ENCODE measurements at places on chromosomes 12 and 14. TPM values are rescaled to one million over a fixed set of nuclear protein-coding genes. Genes with fewer than 3 reads are reported as not detected.

Gene BBS10
- 14.4 TPM for polyA plus RNA-seq

Gene LIN7A
- 1.6 TPM for polyA plus RNA-seq

Gene NR1H4
- polyA plus RNA-seq: not detected

Gene NKX2-1
- not detected for polyA plus RNA-seq

Gene PZP
- polyA plus RNA-seq: not detected

Gene LAG3
- polyA plus RNA-seq: not detected

Gene CCND2
- 2.9 TPM for polyA plus RNA-seq

Gene VAMP1
- polyA plus RNA-seq: 7.8 TPM

Gene SELPLG
- polyA plus RNA-seq: 6.2 TPM

Gene FAM186B
- polyA plus RNA-seq: 0.38 TPM

Gene P2RX2
- polyA plus RNA-seq: not detected

Gene CLEC9A
- not detected for polyA plus RNA-seq

Gene PPFIA2
- polyA plus RNA-seq: not detected

Gene NRL
- 0.56 TPM for polyA plus RNA-seq

Gene PRIMA1
- polyA plus RNA-seq: not detected

Gene KRT8
- polyA plus RNA-seq: 19.8 TPM

Gene C12orf60
- 0.86 TPM for polyA plus RNA-seq

Gene SERPINA12
- polyA plus RNA-seq: not detected

Gene CDH24
- polyA plus RNA-seq: 1.5 TPM

Gene BDKRB1
- polyA plus RNA-seq: 12.9 TPM

Gene LMNTD1
- polyA plus RNA-seq: 0.58 TPM

Gene KLRC3
- not detected for polyA plus RNA-seq

All from GM23248 (cell line).